ENCODE measurements at places on chromosomes 1 and 21.

- no peak for DNase-seq
These were observed 13.2 kb upstream of the VCAM1 start for GRCh38 chr1:100706296-100706695.

- no peak for DNase-seq
These were observed 41.2 kb upstream of the RIPK4 start for GRCh38 chr21:41808094-41808493.

DNA sequence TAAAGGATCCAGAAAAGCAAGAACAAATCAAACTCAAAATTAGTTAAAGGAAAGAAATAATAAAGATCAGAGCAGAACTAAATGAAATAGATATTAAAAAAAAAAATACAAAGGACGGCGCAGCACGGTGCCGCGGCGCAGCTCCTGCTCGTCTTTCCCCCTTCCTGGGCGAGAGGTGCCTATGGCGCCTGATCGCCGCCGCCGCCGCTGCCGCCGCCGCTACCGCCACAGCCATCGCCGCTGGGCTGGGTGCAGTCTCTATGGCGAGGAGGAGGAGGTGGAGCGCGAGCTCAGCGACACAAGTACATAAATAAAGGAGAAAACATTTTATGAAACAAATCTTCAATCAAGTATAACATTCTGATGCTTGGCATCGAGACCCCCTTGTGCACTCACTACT is 77.6 kb upstream of the VANGL1 start:
- DNase-seq: no peak

DNA sequence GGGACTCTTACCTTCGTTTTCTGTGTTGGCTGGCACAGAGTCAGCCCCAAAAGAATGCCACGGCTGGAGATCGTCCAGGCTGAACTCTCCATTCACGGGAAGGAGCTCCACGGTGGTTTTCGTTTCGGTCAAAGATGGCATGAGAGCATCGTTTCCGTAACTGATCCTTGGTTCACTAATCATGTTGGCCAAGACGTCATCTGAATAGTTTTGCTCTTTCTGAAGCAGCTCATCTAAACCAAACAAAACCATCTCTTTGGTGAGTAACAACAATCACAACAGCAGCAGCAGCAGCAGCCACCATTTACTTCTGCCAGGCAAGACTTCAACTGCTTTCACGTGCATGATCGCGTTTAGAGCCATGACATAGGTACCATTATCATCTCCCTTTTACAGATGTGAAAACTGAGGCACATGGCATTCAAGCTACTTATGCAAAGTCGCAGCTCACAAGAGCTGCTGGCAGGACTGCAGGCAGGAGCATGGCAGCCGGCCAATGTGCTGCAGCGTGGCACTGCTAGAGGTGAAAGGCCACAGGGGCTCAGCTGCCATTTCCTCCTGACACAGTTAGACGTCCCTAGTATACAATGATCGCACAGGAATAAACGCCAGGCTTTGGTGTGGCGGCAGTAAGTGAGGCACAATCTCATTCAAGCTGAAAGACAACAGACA is 177.1 kb downstream of the GABPA start:
- no peak for DNase-seq

GRCh38 chr1:109500941-109501381 is 7.1 kb downstream of the CYB561D1 start:
- DNase-seq: no peak

DNA sequence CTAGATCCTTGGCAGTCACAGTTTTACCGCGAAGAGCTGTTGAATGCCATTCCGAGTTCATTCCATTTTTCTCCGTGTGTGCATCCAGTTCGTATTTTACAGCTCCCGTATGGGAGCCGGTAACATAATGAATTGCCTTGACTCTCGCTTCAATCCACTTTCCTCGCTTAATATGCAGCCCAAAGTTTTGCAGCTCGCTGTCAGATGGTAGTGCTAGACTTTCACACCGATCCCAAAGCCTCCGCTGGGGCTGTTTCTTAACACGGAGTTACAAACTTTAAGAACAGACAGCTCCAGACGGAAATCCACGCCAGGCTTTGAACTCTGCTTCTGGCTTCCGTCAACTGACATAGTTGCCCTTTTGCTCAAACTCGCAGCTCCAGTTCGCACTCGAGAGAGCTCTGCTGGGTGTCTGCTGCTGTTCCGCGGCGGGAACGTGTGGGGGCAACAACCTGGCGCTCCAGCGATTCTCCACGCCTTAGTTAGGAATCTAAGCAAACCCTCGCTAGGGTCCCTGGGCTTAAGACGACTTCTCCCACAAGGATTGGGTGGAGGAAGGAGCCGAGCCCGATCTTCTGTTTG is 3.5 kb upstream of the ARID1A start:
- peak; percentile 85 for DNase-seq
